ENCODE measurements at places on chromosomes 4 and X.

DNA sequence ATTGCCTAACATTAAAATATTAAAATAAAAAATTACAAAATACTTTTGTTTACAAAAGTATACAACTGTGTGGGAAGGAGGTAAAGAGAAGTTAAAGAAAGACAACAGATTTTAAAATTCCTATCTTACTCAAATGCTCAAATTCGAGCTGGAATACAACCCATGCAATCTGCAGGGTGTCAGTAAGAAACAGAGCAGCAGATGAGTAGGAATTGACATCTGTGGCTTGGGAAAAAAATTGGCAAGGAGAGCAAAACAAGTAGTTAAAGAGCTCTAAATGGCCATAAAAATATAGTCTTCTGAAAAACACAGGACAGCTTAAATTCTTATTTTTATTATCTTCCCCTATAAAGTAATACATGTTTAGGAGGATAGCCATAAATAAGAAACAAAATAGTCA is 1609.0 kb upstream of the AGA start:
- DNase-seq, result no peak

DNA sequence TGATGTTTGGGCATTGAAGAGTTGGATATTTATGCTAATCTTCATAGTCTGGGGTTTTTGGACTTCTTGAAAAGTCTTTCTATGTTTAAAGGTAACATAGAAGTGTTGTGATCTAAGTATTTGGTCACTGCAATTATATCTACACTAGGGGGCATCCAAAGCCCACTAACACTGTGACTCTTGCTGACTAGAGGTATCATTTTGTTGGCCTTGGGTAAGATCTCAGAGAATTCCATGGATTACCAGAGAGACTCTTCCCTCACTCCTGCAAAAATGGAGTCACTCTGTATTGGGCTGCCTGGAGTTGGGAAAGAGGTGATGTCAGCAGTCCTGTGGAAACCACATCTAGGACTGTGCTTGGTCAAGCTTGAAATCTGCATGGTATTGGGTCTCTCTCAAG is 1077.6 kb downstream of the FAM133A start:
- no peak for DNase-seq

GRCh38 chr4:84159762-84160161 is 339.3 kb downstream of the NKX6-1 start:
- no peak for DNase-seq

GRCh38 chrX:23952984-23953907 is 45.4 kb downstream of the CXorf58 start:
- peak; percentile 9 for DNase-seq

DNA sequence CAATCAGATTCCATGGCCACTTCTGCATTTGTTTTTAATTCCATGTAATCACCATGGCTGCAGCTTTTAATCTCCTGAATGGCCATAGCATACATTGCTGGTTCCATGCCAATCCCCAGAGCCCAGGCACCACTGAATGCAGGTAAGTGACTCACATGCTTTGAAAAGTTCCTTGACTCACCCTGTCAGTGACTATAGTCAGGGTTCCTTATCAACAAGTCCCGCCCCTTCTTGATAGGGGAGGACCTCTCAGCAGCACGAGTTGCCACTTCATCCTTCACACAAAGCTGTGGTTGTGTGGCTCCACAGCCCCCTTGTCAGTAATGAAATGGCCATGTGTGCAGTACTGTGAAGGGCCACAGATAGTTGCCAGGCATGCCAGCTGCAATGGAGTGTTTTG is 516.6 kb downstream of the PPARGC1A start:
- no peak for DNase-seq

GRCh38 chr4:150491132-150492049 is 90.6 kb upstream of the MAB21L2 start:
- DNase-seq, result no peak

GRCh38 chr4:1330761-1331590 is 16.0 kb upstream of the UVSSA start:
- peak; percentile 49 for DNase-seq

GRCh38 chr4:52014903-52015302 is 5.3 kb downstream of the LRRC66 start:
- no peak for DNase-seq

GRCh38 chrX:128438082-128438481 is 385.9 kb upstream of the ACTRT1 start:
- DNase-seq, result no peak

DNA sequence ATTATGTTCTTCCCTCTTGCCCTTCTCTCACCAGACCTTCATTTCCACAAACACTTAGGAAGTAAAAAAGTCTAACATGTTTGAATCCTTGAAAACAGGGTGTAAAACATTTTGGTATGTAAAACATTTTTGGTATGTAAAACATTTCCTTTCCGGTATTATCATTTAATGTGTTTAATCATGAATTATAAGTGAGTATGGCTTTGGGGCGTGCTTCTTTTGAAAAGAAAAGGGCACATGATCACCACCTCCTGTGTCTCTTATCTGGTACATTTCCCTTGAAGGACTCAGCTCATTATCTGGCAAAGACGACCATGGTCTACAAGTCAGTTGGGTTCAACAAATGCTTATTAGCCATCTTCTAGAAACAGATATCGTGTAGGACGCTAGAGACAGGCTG is 283.6 kb downstream of the FRMPD4 start:
- DNase-seq, result no peak

DNA sequence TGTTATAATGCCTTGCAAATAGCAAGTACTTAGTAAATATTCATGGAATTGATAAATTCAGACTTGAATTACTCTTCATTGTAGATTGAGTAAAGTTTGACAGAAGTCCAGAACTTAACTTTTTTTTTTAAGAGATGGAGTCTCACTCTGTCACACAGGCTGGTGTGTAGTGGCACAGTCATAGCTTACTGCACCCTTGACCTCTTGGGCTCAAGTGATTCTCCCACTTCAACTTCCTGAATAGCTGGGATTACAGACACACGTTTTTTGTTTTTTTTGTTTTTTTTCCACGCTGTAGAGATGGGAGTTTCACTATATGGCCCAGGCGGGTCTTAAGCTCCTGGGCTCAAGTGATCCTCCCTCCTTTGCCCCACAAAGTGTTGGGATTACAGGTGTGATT is 32.1 kb downstream of the UBE2K start:
- DNase-seq, result no peak

DNA sequence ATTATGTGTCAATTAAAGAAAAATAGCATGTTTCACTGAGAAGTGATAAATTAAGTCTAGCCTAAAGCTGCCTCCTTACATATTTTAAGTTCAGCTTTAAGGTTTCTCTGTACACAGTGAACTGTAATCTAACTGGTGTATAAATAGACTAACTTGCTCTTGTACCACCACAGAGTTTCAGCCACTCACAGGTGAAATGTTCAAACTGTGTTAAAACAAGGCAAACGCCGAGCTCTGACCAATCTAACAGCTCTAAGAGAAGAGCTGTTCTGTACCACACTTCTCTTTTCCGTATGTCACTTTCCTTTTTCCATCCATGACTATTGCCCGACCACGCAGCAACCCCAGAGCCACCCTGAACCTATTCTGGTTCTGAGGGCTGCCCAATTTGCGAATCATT is 64.5 kb downstream of the DCHS2 start:
- no peak for DNase-seq

DNA sequence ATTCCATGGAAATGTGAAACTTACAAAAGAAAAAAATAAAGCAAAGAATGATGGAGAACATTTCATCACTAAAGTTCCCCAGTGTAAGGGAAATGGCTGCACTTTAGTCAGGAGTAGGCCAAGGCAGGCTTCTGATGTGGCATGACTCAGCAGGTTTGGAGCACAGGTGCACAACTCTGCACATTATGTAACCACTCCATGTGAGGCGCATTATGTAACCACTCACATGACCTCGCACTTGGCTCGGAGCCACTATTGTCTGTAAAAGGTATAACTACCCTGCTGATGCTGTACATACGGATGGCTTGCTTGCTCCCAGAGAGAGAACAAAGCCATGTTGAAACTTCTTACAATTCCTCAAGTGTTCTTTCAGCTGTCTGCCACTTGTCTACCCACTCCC is 727.6 kb downstream of the TRAM1L1 start:
- DNase-seq, result no peak

GRCh38 chr4:83473966-83474365 is 10.9 kb downstream of the ABRAXAS1 start:
- DNase-seq, result no peak

- no peak for DNase-seq
Measured at GRCh38 chr4:183035726-183036415, 63.2 kb upstream of the WWC2 start.

DNA sequence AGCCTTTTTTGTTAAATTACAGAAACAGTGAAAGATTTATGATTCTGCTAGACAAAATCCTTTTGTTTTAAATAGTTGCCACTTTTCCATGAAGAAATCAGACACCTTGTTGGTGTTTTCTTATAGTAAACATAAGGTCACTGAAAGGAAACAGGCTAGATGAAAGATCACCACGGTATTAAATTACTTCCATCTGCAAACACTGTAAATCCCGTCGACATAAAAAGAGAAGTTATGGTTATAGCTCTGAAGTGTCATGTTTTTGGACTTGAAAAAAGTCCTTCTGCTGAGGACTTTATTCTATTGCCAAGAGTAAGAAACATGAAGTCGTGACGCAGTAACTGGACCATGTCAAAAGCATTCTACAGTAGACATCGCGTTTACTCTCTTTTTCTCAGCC is 567.6 kb upstream of the SLIT2 start:
- no peak for DNase-seq

DNA sequence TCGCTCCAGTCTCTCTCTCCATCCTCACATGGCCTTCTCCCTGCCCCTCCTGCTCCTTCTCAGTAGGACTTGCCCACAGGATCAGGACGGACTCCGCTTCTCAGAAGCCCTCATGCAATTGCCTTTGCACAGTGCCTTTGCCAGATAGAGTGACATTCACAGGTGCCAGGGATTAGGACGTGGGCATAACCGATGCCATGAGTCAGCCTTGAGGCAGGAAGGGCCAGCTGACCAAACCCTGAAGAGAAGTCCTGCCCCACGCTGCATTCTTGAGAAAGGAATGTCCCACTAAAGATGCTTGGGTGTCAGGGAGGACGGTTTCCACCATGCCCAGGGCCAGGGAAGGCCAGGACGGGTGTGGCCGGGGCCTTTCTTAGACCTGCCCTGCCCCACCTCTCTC is 6.6 kb upstream of the GRPEL1 start:
- no peak for DNase-seq

DNA sequence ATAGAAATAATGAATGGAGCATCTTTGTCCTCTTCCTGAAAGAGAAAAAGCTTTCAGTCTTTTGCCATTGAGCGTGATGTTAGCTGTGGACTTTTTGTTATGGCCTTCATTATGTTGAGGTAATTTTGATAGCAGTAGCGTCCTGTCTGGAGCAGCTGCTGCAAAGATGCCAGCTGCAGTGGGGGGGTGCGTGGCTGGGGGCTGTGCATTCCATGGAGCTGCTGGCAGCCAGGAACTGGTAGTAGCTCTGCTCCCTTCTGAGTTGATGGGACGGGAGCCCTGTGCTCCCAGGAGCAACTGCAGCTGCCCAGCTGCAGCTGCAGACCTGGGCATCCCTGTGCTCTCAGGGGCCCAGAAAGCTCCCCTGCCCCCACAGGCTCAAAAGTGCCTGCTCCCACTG is 50.4 kb downstream of the CCDC160 start:
- DNase-seq, result no peak

DNA sequence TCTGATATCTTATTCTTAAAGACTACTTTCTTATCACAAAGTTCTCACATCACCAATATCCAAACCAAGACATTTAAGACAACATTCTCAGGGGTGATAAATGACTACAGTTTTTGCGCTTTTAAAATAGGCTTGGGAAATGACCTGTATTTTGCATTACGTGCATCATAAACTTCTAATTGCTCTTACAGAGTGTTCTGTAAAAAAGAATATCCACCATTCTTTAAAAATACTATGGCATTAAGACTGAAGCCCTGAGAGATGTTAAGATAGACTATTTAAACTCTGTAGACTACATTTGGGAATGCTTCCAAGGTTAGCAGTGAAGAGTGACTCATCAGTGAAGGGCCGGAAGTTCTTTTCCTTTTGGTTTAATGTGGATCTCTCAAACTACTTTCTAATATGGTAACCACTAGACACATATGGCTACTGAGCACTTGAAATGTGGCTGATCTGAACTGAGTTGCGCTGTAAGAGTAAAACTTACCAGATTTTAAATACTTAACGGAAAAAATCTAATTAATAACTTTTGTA is 518.8 kb upstream of the FTHL17 start:
- DNase-seq, result no peak

DNA sequence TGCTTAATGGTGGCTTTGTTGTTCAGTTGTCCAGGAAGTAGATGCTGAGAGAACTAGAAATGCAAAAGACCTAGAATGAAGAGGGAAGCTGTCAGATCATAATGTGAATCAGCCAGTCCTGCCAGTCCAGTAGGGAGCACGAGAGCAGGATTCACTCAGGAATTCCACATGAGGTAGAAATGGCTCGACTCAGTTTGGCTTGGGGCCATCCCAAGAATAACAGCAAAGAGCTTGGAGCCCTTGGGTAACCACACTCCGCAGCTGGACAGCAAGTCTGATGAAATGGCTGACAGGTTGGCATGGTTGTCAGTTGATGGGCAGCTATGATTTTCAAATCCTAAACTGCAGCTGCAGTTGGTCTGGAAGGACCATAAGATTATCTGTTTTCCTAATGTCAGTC is 44.5 kb upstream of the WDR1 start:
- no peak for DNase-seq

- DNase-seq, result no peak
Measured at GRCh38 chr4:13601848-13602247, 25.7 kb downstream of the BOD1L1 start.

DNA sequence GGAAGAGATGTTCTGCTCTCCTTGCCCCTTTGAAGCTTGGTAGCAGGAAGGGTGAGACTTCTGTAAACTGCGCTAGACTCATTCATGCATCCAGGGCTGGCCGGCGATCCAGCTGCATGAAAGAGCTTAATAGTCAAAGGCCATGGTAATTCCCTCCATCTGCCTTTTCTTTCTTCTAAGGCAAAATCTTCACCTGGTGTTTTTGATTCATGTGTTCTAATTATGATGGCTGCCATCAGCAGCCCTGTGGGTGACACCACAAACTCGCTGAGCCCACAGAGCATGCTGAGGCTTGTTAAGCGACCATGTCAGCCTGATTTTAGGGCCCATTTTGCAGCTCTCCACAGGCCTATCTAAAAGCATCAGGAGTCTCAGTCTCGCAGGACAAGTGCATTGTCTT is 450.1 kb upstream of the TENM3 start:
- no peak for DNase-seq

GRCh38 chr4:84583876-84584380 is 1.0 kb downstream of the CDS1 start:
- DNase-seq, result no peak

DNA sequence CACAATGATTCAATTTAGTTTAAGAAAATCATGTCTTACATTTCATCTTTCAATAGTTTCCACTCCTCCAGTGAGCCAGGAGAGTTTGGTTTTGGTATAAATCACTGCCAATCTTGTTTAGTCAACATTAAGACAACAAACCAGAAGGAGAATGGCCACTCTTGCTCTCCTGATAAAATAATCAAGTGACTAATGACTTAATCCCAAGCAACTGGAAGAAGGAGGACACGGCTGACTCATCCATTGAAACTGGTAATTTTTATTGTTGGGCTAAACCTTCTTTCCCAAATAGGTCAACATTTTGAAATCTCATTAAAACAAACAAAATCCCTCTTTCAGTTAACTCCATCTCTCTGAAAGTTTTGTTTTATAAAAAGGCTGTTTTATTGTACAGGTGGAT is 230.2 kb downstream of the CLCN4 start:
- no peak for DNase-seq

GRCh38 chr4:173590697-173591096 is 60.7 kb upstream of the HAND2 start:
- no peak for DNase-seq

GRCh38 chr4:128979934-128980333 is 113.4 kb downstream of the SCLT1 start:
- no peak for DNase-seq

Measured in activated T-helper 1 cell treated with Interleukin-2 at 50 U/mL for 16 hours (primary cell).